ENCODE measurements at places on chromosomes 13 and 19.
A peak's percentile ranks its signal among the peaks of the same experiment; 100 is the strongest.

DNA sequence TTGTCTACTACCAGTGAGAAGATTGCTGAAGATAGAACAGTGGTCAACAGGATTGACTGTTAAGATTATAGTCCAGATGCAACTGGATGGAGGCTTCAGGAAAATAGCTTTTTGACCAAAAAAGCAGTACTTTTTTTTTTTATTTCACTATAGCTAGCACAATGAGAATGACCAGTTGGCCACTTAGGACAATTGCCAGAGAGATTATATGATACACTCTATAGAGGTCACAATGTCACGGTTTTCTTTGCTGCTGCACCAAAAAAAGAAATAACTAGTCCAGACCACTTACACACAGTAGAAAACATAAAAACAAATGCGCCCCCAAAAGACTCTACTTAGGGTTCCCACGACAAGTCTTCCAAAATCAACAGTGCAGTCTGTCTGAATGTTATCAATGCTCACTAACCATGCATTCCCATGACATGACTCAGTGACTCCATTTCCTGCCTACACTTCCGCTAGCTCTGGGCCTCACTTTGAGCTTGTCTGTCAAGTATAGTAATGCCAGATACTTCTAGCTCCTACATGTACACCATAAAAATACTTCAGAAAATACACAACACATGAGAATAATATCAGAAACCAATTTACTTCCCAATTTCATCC, 209.1 kb upstream of the STARD13 start:
- DNase-seq, result peak; percentile 92

- peak; percentile 65 for DNase-seq
These were observed 153.8 kb downstream of the DCT start for GRCh38 chr13:94325650-94326049.

- no peak for DNase-seq
These were observed 90.6 kb downstream of the PCDH9 start for GRCh38 chr13:67139551-67139950.

DNA sequence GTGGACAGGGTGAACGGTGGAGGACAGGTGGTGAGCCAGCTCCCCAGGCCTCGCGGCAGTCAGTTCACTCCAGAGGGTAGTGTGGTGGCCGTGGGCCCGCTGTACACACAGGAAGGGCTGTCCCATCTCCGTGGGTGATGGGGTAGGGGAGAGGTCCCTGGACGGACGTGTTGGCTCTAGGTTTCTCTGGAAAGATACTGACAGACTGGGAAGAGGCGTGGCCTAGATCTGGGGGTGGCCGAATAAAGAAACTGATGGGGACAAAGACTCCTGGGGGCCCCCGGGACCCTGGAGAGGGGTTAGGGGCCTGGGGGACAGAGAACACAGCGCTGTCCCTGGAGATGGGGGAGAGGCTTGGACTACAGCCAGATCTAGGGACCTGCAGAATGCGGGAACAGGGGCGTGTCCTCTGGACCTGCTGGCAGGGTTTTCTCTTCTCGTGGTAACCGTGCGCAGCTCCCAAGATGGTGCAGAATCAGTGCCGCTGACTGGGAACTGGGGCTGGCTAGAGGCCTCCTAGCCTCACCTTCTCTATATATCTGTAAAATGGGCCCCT, 4.0 kb upstream of the PRAM1 start:
- DNase-seq, result no peak

DNA sequence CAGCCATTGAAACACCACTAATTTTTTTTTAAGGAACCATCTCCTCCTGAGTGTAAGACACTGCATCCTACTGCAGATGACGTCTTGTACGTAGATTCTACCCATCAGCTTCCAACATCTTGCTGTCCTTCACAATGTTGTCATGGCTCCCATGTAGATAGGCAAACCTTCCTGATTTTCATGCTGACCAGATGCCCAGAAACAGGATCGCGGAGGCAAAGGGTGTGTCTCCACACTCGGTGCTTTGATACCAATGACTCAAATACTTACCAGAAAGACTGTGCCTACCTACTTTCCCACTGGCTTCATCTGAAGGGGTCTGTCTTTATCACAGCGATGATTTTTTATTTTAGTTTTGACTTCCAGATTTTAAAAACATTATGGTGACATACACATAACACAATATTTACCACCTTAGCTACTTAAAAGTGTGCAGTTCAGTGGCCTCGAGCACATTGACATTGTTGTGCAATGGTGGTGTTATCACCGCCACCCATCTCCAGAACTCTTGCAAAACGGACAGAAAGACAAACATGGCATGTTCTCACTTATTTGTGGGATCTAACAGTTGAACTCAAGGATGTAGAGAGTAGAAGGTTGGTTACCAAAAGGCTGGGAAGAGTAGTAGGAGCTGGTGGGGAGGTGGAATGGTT, 94.0 kb upstream of the PEG3 start:
- DNase-seq, result no peak

DNA sequence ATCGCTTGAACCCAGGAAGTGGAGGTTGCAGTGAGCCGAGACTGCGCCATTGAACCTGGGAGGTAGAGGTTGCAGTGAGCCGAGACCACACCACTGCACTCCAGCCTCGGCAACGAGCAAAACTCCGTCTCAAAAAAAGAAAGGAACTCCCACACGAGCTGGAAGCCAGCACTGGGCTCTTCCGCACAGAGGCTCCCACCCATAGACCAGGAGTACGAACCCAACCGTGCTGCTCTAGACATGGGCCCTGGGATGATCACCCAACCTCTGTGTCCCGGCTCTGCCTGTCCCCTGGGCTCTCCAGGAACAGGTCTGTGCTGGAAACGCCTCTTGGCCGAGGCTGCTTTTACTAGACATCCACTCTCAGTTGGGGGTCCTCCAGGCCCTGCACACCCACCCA, 12.0 kb downstream of the DOT1L start:
- DNase-seq, result no peak

- DNase-seq, result no peak
These were observed 5.7 kb upstream of the SIX5 start for GRCh38 chr19:45774765-45775164.

- DNase-seq, result no peak
These were observed 325.4 kb downstream of the DLEU7 start for GRCh38 chr13:50518131-50518530.

Measured in fibroblast of skin of right quadriceps (primary cell).